Skeletal muscle cell (primary cell): ENCODE measurements at places on chromosomes 5 and 9.

- DNase-seq, result no peak
Observed at GRCh38 chr5:174084691-174085154, 39.2 kb downstream of the NSG2 start.

DNA sequence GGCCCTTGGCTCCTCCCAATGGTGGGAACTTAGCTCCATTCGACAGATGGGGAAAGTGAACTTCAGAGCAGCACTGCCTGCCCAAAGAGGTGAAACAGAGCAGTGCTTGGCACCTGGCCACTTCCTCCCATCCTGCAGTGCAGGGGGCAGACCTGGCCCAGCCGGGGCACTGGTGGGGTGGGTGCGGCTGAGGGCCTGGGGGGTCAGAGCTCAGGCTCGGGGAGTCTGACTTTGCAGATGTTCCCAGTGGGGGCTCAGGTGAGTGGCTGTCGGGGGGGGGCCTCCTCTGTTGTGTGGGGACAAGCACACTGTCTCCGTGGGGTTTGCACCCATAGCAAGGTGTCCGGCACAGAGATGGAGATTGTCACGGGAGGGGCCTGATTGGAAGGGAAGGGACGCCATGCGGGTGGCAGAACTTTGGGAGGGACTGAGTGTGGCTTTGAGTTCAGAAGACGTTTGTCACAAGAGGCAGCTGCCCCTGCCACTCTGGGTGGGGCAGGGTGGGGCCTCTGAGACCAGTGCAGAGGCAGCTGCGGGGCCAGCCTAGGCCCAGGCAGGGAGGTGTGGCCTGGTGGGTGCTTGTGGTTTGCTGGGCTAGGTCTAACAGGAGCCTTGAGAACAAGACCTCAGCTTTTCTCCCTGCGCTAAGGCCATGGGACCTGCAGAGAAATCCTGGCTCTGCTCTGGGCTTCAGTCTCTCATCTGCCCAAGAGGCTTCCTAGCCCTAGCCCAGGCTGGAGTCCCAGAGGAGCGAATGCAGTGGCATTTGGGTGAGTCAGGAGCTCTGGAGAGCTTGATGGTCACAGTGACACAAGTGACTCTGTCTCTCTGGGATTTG is 2.5 kb downstream of the MYMK start:
- no peak for DNase-seq

GRCh38 chr5:51559921-51560658 is 176.8 kb downstream of the ISL1 start:
- DNase-seq, result no peak

GRCh38 chr5:174003795-174004194 is 14.8 kb downstream of the C5orf47 start:
- DNase-seq, result no peak

- no peak for DNase-seq
Observed at GRCh38 chr5:132813599-132814502, 749 bp downstream of the SOWAHA start.

- peak; percentile 67 for DNase-seq
Observed at GRCh38 chr5:98942847-98943246, 14.0 kb upstream of the CHD1 start.

DNA sequence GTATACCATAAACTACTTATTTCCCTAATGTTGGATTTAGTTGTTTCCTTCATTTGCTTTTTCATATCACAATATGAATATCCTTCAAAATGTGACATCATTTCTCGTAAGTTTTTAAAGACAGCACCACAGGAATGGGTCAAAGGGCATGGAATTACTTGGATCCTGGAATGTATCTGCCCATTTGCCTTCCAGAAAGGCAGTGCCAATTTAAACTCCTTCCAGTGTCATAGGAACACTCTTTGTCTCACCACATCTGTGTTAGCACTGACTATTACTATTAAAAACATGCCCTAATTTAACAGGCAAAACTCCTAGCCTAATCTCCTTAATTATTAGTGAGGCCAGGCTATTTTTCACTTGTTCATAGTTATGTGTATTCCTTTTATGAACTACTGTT is 58.0 kb downstream of the SPTLC1 start:
- DNase-seq, result no peak

DNA sequence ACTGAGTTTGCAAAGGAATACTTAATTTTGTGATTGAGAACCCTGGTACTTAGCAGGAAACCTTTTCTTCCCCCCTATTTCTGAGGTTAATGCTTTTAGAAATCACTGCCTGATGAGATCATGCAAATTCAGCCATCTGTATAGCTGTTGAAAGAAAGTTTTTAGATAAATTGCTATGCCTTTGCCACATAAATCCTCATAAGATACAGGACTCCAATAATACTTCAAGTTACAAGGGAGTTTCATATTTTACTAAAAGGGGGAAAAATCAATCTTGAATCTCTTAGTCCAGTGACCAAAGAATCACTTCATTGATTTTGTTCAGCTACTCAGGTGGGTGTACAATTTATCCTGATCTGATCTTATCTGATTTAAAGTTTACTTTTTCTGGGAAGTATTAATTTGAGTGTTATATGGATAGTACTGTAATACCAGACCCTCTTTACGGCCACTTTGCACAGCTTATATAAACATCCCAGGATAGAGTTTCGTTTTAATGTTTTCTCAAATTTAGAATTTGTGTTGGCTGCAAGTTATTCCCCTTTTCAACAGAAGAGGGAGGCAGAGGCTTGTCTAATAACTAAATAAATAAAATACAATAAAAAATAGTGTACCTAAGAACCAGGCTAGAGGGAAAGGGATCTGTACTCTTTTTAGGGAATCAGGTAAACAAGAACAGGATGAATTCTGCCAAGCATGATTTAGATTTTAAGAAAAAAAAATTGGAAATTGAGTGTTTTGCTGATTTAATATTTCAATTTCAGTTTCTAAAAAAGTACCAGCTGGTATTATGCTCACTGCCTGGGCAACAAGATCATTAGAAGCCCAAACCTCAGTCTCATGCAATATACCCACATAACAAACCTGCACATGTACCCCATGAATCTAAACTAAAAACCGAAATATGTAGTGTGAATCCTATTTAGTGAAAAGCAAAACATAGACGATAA is 69.1 kb downstream of the PSAT1 start:
- no peak for DNase-seq
